Myocyte (in vitro differentiated cells): ENCODE measurements at places on chromosomes 6 and 20.

DNA sequence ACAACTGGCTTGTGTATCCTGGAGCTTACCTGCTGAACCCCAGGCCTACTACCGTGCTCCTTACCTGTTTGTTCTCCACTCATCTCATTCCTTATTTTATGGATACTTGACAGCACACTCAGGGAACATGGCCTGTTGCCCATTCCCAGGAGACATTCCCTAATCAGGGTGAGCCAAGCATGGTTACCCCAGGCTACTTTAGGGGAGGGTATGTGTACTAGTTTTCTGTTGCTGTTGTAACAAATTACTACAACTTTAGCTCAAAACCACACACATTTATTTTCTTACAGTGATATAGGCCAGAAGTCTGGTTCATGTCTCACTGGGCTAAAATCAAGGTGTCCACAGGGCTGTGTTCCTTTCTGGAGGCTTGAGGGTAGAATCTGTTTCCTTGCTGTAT lies 15.0 kb upstream of the TRAM2 start:
- DNase-seq, result no peak

- no peak for DNase-seq
Observed at GRCh38 chr6:158832026-158832425, 12.9 kb upstream of the EZR start.

GRCh38 chr6:144006736-144007477 lies 1.2 kb downstream of the PLAGL1 start:
- peak; percentile 21 for DNase-seq

DNA sequence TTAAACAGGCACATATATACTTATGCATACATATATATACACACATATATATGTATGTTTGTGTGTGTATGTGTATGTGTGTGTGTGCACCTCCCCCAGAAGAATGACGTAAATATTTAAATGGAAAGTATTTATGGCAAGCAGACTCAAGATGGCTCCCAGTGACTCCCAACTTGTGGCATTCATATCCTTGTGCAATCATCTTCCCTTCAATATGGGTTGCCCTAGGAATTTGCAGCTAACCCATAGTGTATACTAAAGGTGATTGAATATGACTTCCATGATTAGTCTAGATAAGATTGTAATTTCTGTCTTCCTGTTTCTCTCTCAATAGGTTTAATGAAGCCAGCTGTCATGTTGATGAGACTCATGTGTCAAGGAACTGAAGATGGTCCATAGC lies 127.6 kb downstream of the TRDN start:
- no peak for DNase-seq

GRCh38 chr6:79230149-79230548 lies 4.3 kb downstream of the HMGN3 start:
- no peak for DNase-seq

- DNase-seq, result peak; percentile 89
Observed at GRCh38 chr6:3848925-3849605, at the start of gene FAM50B. TSS of gene FAM50B (plus strand) at chr6:3849373. CDS start at chr6:3849812, 439 bp downstream.

- DNase-seq, result peak; percentile 36
Observed at GRCh38 chr6:13624871-13625288, 9.7 kb downstream of the NOL7 start.

- DNase-seq, result no peak
Observed at GRCh38 chr6:4128748-4129147, 6.6 kb downstream of the ECI2 start.
